Osteoblast (primary cell): ENCODE measurements at places on chromosomes 7 and 10. TPM values are rescaled to one million over a fixed set of nuclear protein-coding genes. Genes with fewer than 3 reads are reported as not detected.

Gene UBTD1
- 29.0 and 32.7 TPM in 2 replicates for total RNA-seq

Gene ANKRD30A
- not detected in 2 replicates for total RNA-seq

DNA sequence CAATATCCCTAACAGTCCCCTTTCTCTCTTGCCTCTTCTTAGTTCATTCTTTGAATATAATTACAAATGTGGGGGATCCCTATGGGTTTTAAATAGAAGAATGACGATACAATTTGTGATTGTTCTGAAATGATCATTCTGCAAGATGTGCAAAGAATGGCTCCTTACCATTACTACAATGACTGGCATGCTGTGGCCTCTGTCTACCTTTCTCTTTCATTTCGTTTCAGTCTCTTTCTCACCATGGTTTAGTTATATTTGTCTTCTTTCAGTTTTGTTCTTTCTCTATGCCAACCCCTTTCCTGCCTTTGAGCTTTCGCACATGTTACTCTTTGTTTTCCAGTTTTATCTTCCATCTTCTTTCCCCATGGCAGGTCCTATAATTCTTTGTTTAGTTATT, 176.5 kb downstream of the SUGCT start:
- peaks cover 26% of the 10 kb centered on the region for H3K4me1 ChIP-seq
- no peaks in the 10 kb centered on the region for H3K27me3 ChIP-seq

GRCh38 chr7:70092314-70093204, 494.3 kb downstream of the AUTS2 start:
- H3K27me3 ChIP-seq, result no peaks in the 10 kb centered on the region
- H3K4me1 ChIP-seq, result peaks cover 22% of the 10 kb centered on the region
- H3K36me3 ChIP-seq, result no peaks in the 10 kb centered on the region

- DNase-seq, result peak; percentile 90
- peaks cover 12% of the 10 kb centered on the region for H3K4me1 ChIP-seq
- peaks cover 44% of the 10 kb centered on the region for H3K36me3 ChIP-seq
- H3K27me3 ChIP-seq, result no peaks in the 10 kb centered on the region
- no peak overlapping the region for H3K27ac ChIP-seq
Measured at GRCh38 chr7:128860158-128861073, 2.2 kb upstream of the ATP6V1F start.

GRCh38 chr10:68992636-68993440, 4.2 kb downstream of the KIFBP start:
- peak overlapping the region; percentile 23 for H3K4me3 ChIP-seq
- peak overlapping the region; percentile 83 for H3K27ac ChIP-seq
- DNase-seq, result peak; percentile 85
- H3K27me3 ChIP-seq, result no peaks in the 10 kb centered on the region

DNA sequence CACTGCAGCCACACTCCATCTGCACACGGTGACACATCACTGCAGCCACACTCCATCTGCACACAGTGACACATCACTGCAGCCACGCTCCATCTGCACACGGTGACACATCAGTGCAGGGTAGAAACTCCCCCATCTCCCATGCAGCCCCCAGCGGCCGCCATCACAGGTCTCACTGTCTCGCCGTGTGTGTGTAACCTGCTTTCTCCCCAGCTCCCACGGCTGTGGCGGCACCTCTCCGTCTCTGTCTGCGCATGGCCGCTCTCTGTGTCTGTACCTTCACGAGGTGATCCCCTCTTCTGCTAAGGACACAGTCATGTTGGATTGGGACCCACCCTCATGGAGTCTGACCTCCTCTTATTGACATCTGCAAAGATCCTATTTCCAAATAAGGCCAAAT, 527.4 kb downstream of the PTPRN2 start:
- H3K4me3 ChIP-seq, result no peak overlapping the region
- H3K27me3 ChIP-seq, result no peaks in the 10 kb centered on the region
- DNase-seq, result no peak
- no peak overlapping the region for H3K27ac ChIP-seq

DNA sequence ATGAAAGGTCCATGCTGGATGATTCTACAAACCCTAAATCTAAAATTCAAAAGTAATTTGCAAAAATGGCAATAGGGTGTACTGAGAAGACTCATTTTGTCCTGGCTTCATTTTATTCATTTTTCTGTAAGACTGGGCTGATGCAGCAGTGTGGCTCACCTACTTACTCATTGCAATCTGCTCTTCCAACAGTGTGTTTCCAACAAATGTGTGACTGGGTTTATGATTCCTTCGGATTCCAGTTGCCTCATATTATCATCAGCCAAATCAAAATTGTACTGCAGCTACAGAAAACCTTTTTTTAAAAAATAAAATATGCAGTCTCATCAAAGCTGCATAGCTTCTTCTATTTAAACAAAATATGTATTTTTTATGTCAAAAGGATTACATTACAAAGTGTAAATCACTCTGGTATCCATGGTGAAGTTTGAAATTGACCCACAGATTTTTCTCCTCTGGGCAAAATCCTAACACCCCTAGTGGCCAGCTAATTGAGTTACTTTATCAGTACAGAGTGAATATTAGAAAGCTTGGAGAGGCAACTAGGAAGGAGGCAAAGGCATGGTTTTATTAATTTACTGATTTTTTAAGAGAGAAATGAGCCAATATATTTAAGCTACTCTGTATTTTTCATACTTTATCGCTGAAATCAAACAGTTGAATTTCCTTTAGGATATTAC, 390.3 kb downstream of the MAGI2 start:
- H3K27me3 ChIP-seq, result no peaks in the 10 kb centered on the region
- H3K27ac ChIP-seq, result no peak overlapping the region
- no peak for DNase-seq
- no peaks in the 10 kb centered on the region for H3K36me3 ChIP-seq
- H3K4me3 ChIP-seq, result no peak overlapping the region
- H3K4me1 ChIP-seq, result no peaks in the 10 kb centered on the region

DNA sequence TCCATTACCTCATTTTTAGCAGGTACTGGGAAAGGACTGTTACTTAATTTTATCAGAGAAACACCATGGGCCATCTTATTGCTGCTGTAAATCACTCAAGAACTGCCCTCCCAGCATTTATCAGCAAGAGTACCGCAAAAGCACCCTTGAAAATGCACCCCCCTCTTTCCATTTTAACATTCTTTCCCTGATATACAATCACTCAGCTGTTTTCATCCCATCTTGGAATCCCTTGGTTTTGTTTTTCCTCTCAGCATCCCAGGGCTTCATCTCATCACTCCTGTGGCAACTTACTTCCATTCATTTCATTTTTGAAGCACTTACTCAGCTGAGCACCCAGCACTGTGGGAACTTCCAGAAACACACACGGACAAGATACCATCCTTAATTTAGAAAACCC, 36.5 kb downstream of the RAPGEF5 start:
- H3K27ac ChIP-seq, result no peak overlapping the region
- no peaks in the 10 kb centered on the region for H3K36me3 ChIP-seq
- H3K4me1 ChIP-seq, result peaks cover 10% of the 10 kb centered on the region

DNA sequence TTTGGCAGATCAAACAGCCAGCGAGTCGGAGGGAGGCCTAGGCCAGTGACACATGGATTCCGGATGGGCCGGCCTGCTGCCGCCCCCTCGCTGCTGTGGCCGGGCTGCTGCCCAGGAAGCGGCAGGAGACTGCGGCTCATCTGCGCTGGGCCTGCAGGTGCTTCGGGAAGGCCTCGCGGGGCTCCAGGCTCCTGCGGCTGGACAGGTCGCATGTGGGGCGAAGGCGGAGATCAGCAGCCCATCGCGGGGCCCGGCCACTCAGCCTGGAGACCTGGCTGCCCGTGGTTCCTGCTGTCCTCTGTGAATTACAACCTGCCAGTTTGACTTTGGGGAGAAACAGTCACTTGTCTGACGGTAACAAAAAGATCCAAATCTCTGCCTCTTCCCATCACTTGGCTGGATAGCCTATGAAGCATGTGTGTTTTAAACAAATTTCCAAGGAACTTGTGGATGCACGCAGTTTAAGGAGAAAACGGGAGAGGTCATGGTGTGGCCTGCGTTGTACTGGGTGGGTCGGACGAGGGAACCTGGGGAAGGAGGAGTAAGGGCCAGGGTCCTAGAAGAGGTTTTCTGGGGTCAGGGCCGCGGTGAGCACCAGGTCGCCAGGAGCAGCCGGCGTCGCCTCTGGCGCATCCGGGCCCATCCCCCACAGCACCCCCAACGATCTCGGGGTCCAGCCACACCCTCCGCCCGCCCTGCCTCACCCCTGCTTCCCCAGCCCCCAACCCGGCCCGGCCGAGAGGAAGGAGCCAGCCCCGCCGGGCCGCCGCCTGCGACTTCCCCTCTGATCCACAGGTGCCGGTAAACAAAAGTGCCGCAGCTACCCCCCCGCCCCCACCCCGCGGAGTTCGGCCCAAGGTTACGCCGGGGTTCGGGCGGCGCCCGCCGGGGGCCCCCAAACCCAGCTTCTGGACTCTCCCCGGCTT, 1.6 kb downstream of the SPOCK2 start:
- H3K4me3 ChIP-seq, result no peak overlapping the region
- peak; percentile 56 for DNase-seq
- H3K27me3 ChIP-seq, result peaks cover 57% of the 10 kb centered on the region
- H3K36me3 ChIP-seq, result no peaks in the 10 kb centered on the region
